ENCODE measurements at places on chromosomes 3 and 15.

DNA sequence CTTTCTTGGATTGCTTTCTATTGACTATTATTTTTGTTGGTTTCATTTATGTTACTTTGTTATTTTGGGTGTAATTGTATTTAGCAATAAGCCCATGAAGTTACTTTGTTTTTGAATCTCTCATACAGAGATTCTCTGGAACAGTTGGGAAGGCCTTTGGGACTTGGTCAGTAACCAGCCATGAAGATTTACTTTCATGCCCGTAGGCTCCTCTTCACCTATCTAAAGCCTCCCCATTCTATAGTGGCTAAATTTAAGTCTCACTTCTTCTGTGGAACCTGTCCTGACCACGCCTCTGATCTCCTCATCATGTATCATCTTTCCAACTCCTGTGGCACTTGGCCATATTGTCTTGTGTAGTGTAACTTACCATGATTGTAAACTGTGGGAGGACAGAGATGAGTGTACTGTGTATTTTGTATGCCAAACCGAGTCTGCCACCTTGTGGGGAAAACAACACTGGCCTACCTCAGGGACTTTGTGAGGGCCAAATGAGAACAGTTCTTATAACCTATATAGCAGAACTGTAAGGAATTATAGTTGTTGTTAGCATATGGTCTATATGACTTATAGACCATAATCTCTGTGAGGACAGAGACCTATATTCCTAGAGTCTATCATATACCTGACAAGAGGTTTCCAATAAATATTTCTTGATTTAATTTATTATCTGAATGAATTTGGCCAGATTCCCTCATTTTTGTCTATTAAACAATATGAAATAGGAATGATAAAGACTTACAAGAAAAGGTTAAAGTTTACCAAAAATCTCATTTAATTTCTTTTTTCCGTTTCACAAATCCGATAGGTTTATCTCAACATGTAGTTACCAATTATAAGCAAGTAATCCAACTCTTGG lies 75.0 kb downstream of the STARD9 start:
- peak; percentile 61 for DNase-seq

- no peak for DNase-seq
Measured at GRCh38 chr3:53300826-53301225, 45.0 kb upstream of the TKT start.

DNA sequence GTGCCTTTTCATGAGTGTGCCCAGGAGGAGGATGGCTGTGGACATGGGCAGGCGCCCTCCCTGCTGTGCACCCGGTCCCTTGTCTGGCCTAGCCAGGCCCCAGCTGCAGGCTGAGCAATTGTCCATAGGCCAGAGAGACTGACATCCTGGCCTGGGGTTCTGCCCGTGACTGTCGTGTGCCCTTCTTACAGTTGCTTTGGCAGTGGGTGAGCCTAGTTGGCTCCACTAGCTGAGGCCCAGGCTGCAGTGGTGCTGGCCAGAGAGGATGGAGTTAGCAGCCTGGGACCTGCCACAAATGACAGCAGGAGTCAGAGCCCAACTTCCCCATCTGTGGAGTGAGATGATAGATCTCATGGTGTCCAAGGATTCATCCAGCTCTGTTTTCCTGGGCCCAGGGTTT lies 9.0 kb upstream of the CHRNB4 start:
- DNase-seq, result no peak

GRCh38 chr3:128084675-128085021 lies 32.4 kb downstream of the SEC61A1 start:
- DNase-seq, result no peak

DNA sequence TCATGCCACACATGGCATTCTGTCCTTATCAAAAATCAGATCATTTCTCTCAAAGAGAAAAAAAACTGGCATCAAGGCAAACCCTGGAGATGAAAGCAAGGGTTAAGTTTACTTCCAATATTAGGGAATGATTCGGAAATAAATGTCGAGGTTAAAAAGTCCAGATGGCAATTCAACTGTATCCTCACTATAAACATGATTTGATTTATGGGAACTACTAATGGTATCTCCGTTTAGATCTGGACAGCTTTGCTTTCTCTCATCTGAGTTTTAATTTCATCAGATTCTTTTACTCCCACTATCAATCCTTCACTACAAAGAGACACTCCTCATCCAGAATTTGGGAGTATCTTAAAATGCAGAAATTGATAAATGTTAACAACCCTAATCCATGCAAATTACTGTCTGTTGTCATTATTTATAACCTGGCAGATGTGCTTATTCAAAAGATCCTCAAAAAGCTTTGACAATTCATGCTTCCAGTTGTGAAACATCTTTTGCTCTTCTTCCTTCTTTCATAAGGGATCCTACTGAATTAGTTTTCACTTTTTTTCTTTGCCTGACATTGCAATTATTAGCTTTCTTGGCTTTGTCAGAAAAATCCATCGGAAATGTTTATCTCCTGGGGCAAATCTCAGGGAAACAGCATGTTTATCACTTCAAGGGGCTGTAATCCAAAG lies 903.2 kb downstream of the MCTP2 start:
- DNase-seq, result no peak

- no peak for DNase-seq
Measured at GRCh38 chr3:25940935-25941334, 151.0 kb downstream of the OXSM start.

GRCh38 chr15:92205255-92205739 lies 188.4 kb upstream of the ST8SIA2 start:
- peak; percentile 47 for DNase-seq

- DNase-seq, result no peak
Measured at GRCh38 chr3:155554777-155555451, 190.0 kb downstream of the PLCH1 start.

DNA sequence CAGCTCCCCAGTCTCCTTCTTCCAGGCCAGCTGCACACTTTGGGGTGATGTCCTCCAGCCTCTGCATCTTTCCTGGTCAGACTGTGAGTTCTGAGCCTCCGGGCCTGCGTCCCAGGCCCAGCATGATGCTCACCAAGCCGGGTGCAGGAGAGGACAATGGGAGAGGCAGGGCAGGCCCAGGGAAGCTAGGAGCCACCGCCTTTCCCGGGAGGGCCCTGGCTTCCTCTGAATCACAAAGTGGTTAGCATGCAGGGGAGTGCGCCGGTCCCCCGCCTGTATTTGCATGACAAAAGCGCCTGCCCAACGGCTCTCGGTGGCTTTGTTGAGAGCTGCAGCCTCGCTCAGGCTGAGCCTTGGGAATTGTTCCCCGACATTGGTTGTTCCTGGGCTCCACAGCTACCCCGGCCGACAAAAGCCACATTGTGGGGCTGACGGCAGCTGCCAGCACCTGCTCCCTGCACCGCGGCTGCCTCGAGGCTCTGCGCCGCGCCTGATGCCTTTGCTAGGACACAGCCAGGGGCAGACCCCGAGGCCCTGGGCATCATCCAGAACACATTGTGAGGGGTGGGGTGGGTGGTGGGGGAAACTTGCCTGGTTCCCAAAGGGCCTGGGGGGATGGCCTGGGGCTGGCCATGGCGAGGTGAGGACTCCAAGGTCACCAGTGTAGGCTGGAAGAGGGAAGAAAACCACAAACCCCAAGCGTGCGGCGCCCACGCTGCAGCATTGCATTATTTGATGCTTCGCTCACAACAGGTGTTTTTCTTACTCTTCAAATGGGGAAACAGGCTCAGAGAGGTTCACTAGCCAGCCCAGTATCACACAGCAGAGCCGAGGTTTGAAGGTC lies 20.0 kb upstream of the KLF13 start:
- peak; percentile 90 for DNase-seq

DNA sequence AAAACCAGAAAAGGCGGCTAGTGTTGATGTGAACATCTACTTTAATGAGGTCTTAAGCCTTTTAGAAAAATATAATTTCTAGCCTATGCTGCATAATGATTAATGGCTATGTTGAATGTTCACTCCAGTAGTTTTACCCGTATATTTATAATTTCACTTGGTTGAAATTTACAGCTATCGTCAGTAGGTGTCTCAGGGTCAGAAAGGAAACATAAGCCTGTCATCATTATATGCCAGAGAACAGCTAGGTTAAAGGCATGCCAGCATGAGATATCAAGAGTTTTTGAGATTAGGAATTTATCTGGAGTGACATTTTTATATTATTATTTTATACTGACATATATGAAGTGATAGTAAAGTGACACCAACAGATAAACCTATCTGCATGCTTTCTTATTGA lies 904.1 kb downstream of the OTOL1 start:
- DNase-seq, result no peak

DNA sequence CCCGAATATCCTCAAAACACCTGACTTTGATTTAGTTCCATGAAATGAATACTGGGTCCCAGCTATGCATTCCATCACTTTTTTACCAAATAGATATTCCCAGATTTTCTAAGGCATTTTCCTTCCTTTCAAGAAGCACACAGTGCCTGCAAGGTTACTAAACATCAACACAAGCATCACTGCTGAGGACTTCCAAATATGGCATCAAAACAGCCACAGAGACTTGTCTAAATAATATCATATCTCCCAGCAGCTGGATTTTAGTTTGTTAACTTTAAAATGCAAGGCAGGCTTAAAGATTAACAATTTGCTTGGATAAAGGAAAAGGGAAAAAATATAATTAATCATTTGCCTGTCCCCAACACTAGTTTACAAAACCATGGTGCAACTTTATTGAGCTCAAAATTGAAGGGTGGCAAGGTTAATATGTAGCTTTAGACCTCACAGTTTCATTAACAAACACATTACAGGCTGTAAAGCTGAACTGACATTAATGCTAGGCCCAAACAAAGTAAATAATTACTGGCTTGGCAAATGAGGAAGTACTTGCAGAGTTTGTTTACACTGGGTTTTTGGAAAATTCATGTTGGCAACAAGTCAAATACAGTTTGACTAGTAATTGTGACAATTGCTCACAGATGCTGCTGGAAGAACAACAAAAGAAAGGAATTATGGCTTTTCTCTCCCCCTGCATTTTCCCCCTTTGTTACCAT lies 401.7 kb upstream of the CDIN1 start:
- DNase-seq, result no peak

- DNase-seq, result no peak
Measured at GRCh38 chr15:29355477-29355876, 85.9 kb upstream of the NSMCE3 start.

- no peak for DNase-seq
Measured at GRCh38 chr3:123340336-123340735, 108.6 kb downstream of the ADCY5 start.

- DNase-seq, result no peak
Measured at GRCh38 chr3:184005941-184006507, 11.7 kb downstream of the ABCC5 start.

DNA sequence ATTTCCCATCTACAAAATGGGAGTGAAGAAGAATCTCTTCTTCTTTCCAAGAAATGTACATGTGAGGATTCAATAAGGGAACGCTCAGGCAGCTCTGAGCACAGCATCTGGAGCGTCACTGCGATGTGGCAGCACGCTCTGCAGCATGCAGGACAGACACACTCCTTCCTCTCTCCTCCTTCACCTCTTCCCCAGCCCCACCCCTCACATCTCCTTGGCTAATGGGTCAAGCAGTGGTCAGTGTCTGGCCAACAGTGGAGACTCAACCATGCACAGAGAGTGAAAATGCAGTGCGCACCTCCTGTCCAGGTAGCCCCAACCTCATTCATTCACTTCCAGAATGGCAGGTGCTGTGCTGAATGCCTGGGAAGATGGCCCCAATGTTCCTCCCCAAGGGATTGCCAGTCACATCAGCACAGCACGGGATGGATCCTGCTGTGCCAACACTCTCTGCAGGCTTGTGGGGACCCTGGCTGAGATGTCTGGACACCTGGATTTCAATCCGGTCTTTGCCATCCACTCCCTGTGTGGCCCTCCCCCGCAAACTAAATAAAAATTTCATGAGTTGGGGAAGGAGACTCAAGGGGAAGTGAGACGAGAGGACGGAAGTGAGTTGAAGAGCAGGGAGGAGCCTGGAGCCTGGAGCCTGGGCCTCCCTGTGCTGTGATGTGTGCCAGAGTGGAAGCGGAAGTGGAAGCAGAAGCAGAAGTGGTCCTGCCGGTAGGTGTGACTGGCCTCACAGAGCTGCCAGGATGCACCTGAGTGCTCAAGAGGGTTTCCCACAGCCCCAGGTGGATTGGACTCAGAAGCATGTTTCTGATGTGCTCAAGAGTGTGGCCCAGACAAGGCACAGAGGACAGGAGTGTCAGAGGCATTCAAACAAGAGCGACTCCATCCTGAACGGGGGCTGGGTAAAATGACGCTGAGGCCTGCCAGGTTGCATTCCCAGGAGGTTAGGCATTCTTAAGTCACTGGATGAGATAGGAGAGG lies 163.9 kb downstream of the SMAD6 start:
- peak; percentile 37 for DNase-seq

- no peak for DNase-seq
Measured at GRCh38 chr15:76982356-76982755, 12.6 kb upstream of the PSTPIP1 start.

GRCh38 chr15:67784090-67784781 lies 41.1 kb upstream of the SKOR1 start:
- DNase-seq, result no peak

- DNase-seq, result no peak
Measured at GRCh38 chr15:66830358-66830757, 128.3 kb downstream of the SMAD6 start.

GRCh38 chr3:52679199-52679538 lies 6.5 kb downstream of the PBRM1 start:
- DNase-seq, result no peak

- no peak for DNase-seq
Measured at GRCh38 chr15:39180030-39180429, 400.8 kb upstream of the THBS1 start.

GRCh38 chr3:70989174-70989573 lies 594.4 kb downstream of the FOXP1 start:
- no peak for DNase-seq

DNA sequence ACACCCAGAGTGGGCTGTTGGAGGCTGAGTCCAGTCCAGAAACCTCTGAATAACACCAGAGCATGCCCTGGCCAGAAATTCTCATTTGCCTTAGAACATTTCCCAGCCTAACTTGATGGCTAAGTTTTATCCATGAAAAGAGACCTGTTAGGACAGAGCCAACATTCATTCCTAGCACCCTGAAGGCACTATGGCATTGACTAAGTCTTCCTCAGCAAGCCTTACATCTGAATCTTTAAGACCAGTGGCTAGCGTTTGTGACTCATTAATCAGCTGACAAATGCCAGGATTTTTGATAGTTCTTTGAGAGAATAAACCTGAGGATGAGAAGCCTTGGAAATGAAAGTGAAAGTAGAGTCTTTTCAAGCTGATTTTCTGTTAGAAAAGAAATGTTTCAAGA lies 1087.1 kb upstream of the ALCAM start:
- no peak for DNase-seq

GRCh38 chr15:99197856-99198255 lies 51.5 kb downstream of the TTC23 start:
- DNase-seq, result no peak

DNA sequence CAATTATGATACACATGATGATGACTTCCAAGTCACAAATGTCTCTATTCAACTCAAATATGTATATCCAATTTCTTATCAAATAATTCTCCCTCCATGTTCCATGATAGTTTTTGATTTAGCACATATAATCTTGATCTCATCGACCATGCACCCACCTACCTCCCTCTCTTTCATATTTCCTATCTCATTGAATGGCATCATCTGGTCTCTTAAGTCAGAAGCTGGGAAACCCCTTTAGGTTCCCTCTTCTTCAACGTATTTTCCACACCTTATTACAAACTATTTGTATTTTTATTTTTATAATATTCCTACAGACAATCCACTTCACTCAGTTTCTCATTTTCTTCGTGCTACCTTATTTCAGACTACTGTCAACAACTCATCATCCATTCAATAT lies 56.9 kb upstream of the DPH6 start:
- DNase-seq, result no peak

- no peak for DNase-seq
Measured at GRCh38 chr3:72538070-72538745, 310.0 kb downstream of the SHQ1 start.

GRCh38 chr15:45550436-45550835 lies 27.9 kb upstream of the SLC30A4 start:
- DNase-seq, result no peak
